ENCODE measurements at places on chromosomes 3 and 15.

- H3K36me3 ChIP-seq, result no peaks in the 10 kb centered on the region
- H3K4me1 ChIP-seq, result no peaks in the 10 kb centered on the region
- H3K4me3 ChIP-seq, result no peak overlapping the region
- no peak overlapping the region for H3K27ac ChIP-seq
- peaks cover 3% of the 10 kb centered on the region for H3K27me3 ChIP-seq
Observed at GRCh38 chr3:8345398-8345797, 156.2 kb upstream of the LMCD1 start.

GRCh38 chr3:50572801-50573371 is 3.6 kb downstream of the HEMK1 start:
- H3K27ac ChIP-seq, result peak overlapping the region; percentile 64
- no peak for DNase-seq
- H3K36me3 ChIP-seq, result peaks cover 39% of the 10 kb centered on the region
- no peaks in the 10 kb centered on the region for H3K27me3 ChIP-seq

DNA sequence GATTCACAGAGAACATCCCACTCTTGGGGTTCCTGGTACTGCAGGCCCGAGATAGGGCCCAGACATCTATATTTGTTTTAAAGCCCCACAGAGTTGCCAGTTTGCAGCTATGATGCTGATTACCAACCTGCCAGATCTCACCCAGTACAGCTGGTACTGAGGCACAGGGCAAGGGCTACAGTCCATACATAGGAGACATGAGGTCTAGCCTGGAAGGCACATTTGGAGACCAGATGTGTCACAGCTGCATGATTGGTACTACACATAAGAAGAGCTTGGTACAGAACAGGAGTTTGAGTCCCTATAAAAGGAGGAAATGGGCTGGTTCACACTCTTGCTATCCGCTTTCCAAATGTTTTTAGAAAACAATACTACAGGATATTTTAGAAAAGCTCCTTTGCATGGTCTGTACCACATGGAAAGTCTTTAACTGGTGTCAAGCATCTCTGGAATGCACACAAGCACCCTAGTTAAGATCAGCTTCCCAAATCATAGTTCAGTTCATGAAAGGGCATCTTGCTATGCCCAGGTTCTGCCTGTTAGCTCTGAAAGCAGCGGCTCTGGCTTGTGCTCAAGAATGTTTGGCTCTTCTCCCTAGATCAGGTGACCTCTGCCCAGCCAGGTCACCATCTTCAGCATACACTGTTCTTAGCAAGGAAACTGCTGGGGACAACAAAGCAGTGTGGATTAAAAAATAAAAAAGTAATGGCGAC is 20.6 kb downstream of the MTMR14 start:
- DNase-seq, result no peak
- peaks cover 12% of the 10 kb centered on the region for H3K4me1 ChIP-seq
- no peaks in the 10 kb centered on the region for H3K27me3 ChIP-seq
- no peak overlapping the region for H3K4me3 ChIP-seq
- H3K36me3 ChIP-seq, result peaks cover 21% of the 10 kb centered on the region

DNA sequence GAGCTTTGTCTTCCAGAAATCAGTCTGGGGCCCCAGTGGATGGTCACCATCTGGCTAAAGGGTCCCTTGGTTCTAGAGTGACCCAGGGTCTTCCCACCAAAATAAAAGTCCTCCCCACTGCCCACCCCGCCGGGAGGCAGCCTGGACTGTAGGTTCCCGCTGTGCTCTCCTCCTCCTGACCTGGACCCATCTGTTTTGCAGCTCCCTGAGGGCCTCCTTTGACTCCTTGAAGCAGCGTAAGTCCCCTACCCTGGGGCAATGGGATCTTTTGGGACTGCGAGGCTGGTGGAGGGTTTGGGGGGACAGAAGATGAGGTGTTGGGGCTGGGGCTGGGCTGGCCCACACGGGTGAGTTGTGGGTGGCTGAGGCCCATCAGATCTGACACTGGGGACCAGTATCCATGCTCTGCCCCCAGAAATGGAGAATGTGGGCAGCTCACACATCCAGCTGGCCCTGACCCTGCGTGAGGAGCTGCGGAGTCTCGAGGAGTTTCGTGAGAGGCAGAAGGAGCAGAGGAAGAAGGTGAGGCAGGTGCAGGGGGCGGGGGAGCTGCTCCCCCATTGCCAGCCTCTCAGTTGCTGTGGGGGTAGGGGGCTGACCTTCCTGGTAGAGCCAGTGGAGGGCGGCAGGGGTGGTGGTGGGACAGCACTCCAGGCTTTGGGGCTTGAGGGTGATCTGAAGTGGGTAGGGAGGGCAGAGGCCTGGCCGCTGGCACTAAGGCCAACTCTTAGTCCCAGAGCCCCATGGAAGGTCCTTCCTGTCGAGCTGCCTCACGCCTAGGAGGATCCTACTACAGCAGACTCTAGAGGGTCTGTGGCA is 30.4 kb downstream of the PSTPIP1 start:
- no peak overlapping the region for H3K4me3 ChIP-seq
- H3K27me3 ChIP-seq, result no peaks in the 10 kb centered on the region
- H3K27ac ChIP-seq, result no peak overlapping the region
- no peaks in the 10 kb centered on the region for H3K36me3 ChIP-seq

DNA sequence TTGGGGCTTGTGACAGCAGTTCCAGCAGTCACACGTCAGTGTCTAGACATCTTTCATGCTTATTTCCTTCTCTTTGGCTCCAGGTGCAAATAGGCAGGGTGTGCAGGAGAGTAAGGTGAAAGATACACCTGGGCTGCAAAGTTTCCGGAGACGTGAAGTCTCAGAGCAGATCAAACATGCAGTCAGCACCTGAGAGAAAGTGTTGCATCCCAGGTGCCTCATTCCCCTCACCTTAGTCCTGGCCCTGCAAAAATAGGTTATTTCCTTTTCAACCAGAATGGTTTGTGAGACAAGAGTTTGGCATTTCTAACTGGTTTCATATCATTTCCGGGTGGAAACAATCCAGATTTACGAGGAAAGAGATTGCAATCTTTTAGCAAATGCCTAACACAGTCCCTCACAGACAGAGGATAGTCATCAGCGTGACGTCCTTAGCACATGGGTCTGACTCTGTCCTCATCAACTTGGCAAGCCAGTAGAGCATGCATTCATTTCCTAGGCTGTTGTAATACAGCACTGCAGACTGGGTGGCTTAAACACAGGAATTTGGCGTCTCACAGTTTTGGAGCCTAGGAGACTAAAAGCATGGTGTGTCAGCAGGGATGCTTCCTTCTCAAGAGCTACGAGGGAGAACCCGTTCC is 58.2 kb upstream of the ARRDC4 start:
- no peaks in the 10 kb centered on the region for H3K36me3 ChIP-seq
- H3K4me1 ChIP-seq, result no peaks in the 10 kb centered on the region
- peaks cover 41% of the 10 kb centered on the region for H3K27me3 ChIP-seq

- peak overlapping the region; percentile 76 for H3K4me3 ChIP-seq
- no peak for DNase-seq
- peaks cover 17% of the 10 kb centered on the region for H3K4me1 ChIP-seq
- peaks cover 37% of the 10 kb centered on the region for H3K36me3 ChIP-seq
- no peaks in the 10 kb centered on the region for H3K27me3 ChIP-seq
Observed at GRCh38 chr3:122563717-122564025, 429 bp downstream of the PARP9 start.

GRCh38 chr15:94001255-94001801 is 230.0 kb upstream of the MCTP2 start:
- no peaks in the 10 kb centered on the region for H3K36me3 ChIP-seq
- H3K4me3 ChIP-seq, result no peak overlapping the region
- H3K27ac ChIP-seq, result no peak overlapping the region
- no peaks in the 10 kb centered on the region for H3K4me1 ChIP-seq
- no peaks in the 10 kb centered on the region for H3K27me3 ChIP-seq

GRCh38 chr15:29066310-29066709 is 180.5 kb downstream of the APBA2 start:
- H3K4me3 ChIP-seq, result no peak overlapping the region
- no peaks in the 10 kb centered on the region for H3K36me3 ChIP-seq
- no peak overlapping the region for H3K27ac ChIP-seq
- H3K27me3 ChIP-seq, result no peaks in the 10 kb centered on the region
- H3K4me1 ChIP-seq, result no peaks in the 10 kb centered on the region
- DNase-seq, result no peak

- no peaks in the 10 kb centered on the region for H3K27me3 ChIP-seq
- no peaks in the 10 kb centered on the region for H3K36me3 ChIP-seq
- no peaks in the 10 kb centered on the region for H3K4me1 ChIP-seq
- H3K4me3 ChIP-seq, result no peak overlapping the region
Observed at GRCh38 chr3:157775446-157775845, 272.2 kb upstream of the VEPH1 start.

GRCh38 chr15:55993804-55994560 is 570 bp upstream of the NEDD4 start:
- DNase-seq, result no peak
- H3K27me3 ChIP-seq, result no peaks in the 10 kb centered on the region
- peak overlapping the region; percentile 83 for H3K27ac ChIP-seq
- peaks cover 16% of the 10 kb centered on the region for H3K4me1 ChIP-seq

DNA sequence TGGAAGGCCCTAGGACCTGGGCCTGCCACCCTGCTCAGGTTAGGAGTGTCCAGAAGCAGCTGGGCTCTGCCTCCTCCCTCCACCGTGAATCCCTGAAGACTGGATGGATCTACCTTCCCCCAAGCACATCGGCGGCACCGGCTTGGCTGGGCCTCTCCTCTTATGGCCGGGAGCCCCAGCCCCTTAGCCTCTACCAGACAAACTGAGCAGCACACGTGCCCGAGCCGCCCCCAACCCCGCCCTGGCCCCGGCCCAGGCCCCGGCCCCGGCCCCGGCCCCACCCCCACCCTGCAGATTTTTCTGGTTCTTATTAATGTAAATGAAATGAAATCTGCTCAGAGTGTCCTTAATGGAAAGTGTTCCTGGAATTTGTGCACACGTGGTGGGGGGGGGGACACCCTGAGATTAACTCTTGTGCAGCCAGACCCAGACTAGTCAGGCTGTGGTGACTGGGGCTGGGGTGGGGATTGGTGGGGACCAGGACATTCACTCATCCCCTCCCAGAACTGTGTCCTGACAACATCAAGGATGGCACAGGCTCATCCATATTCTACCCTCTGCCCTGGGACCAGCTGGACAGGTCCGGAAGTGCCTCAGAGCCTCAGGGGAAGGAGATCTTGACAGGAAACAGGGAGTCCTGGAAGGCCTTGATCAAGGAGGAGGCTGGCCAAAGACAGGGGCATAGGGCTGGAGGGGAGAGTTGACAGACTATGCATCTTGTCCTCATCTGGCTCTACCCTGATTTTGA is 30.9 kb upstream of the SEMA3F start:
- DNase-seq, result no peak
- no peak overlapping the region for H3K4me3 ChIP-seq
- no peak overlapping the region for H3K27ac ChIP-seq
- peaks cover 23% of the 10 kb centered on the region for H3K36me3 ChIP-seq
- peaks cover 4% of the 10 kb centered on the region for H3K4me1 ChIP-seq
- H3K27me3 ChIP-seq, result no peaks in the 10 kb centered on the region

DNA sequence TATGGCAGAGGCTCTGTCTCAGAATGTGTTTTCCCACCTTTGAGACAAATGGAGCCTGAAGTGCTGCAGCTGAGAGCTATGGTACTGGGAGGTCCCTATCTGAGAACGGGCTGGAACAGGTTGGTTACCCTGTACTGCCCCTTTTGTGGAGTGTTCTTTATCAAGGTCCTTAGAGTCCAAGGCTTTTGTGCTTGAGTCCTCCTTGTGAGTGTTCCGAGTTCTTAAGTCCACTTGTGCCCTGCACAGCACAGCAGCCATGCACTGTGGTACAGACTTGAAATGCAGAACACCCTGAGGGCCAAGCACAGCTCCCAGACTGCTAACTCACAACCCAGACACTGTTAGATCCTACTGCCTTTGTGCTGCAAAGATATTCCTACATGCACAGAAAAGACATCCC is 67.8 kb downstream of the ARHGAP31 start:
- no peaks in the 10 kb centered on the region for H3K4me1 ChIP-seq
- no peak for DNase-seq
- H3K4me3 ChIP-seq, result no peak overlapping the region
- no peak overlapping the region for H3K27ac ChIP-seq

GRCh38 chr3:88105325-88105724 is 44.4 kb upstream of the C3orf38 start:
- H3K4me1 ChIP-seq, result peaks cover 3% of the 10 kb centered on the region
- DNase-seq, result no peak
- H3K36me3 ChIP-seq, result no peaks in the 10 kb centered on the region
- no peaks in the 10 kb centered on the region for H3K27me3 ChIP-seq
- no peak overlapping the region for H3K27ac ChIP-seq
- no peak overlapping the region for H3K4me3 ChIP-seq

GRCh38 chr3:48226939-48227338 is 3.6 kb downstream of the CAMP start:
- no peaks in the 10 kb centered on the region for H3K27me3 ChIP-seq
- H3K36me3 ChIP-seq, result no peaks in the 10 kb centered on the region
- no peak for DNase-seq
- no peak overlapping the region for H3K4me3 ChIP-seq
- H3K27ac ChIP-seq, result no peak overlapping the region

DNA sequence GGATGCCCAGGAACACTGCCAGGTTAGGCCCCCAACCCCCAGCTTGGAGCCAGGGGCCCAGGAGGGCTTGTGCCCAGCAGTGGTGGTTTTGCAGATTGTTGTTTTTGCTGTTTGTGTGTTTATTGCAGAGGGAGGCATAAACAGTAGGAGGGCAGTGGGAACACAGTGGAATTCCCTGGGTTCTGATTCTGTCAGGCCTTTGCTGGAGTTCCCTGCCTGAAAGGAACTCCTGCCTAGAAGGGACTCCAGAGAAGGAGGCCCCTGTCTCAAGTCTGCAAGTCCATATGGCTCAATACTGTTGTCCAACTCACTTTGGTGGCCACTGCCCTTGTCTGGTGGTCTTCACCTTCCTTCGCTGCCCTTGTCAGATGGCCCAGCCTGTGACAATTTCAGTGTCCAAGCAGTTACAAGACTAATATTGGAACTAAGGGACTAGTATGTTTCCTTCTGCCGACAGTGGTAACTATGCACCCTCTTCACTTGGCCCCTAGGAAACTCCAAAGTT is 47.4 kb upstream of the RAB6B start:
- H3K27ac ChIP-seq, result no peak overlapping the region
- H3K4me3 ChIP-seq, result no peak overlapping the region
- H3K4me1 ChIP-seq, result peaks cover 45% of the 10 kb centered on the region
- H3K36me3 ChIP-seq, result no peaks in the 10 kb centered on the region

DNA sequence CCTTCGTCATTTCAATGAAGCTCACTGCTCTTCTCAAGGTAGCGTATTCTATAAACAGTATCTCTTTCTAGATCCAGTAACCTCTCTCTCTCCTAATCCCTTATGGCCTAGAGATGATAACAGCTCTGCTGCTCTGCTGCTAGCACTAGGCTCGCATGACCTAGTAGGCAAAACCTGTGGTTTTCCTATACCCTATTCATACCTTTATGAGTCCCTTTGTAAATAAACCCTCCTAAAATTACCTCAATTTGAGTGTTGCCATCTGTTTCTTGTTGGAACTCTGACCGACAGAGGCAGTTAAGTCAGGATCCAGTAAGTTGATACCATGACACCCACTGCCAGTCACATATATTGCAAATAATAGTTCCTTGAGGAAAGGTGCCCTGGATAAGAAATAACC is 7.3 kb downstream of the CCDC14 start:
- H3K4me3 ChIP-seq, result no peak overlapping the region
- no peak overlapping the region for H3K27ac ChIP-seq
- no peaks in the 10 kb centered on the region for H3K27me3 ChIP-seq
- H3K36me3 ChIP-seq, result peaks cover 1% of the 10 kb centered on the region
- DNase-seq, result no peak
- no peaks in the 10 kb centered on the region for H3K4me1 ChIP-seq
